ENCODE measurements at places on chromosomes 11 and 22.

- DNase-seq: peak; percentile 28
Measured at GRCh38 chr11:66277471-66278362, at the start of gene CNIH2. TSS of gene CNIH2 (plus strand) at chr11:66278175. CDS start at chr11:66278457, 282 bp downstream.

GRCh38 chr11:2940147-2940920, 11.1 kb upstream of the PHLDA2 start:
- DNase-seq: no peak

DNA sequence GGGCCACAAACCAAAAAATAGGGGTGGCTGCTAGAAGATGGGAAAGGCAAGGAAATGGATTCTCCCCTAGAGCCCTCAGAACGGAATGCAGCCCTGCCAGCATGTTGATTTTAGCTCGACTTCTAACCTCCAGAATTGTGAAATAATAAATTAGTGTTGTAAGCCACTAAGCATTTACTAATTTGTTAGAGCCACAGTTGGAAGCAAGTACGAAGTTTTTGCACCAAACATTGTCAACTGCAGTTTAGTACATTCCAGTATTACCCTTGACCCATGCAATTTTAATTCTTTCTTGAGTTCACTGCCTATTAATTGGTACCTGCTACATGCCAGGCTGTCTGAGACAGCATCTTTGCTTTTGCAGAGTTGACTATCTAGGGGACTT, 32.2 kb downstream of the PARVA start:
- no peak for DNase-seq

GRCh38 chr11:47332303-47332711, 20.2 kb downstream of the MYBPC3 start:
- DNase-seq: no peak

- no peak for DNase-seq
Measured at GRCh38 chr22:33255791-33256190, 197.6 kb upstream of the SYN3 start.

DNA sequence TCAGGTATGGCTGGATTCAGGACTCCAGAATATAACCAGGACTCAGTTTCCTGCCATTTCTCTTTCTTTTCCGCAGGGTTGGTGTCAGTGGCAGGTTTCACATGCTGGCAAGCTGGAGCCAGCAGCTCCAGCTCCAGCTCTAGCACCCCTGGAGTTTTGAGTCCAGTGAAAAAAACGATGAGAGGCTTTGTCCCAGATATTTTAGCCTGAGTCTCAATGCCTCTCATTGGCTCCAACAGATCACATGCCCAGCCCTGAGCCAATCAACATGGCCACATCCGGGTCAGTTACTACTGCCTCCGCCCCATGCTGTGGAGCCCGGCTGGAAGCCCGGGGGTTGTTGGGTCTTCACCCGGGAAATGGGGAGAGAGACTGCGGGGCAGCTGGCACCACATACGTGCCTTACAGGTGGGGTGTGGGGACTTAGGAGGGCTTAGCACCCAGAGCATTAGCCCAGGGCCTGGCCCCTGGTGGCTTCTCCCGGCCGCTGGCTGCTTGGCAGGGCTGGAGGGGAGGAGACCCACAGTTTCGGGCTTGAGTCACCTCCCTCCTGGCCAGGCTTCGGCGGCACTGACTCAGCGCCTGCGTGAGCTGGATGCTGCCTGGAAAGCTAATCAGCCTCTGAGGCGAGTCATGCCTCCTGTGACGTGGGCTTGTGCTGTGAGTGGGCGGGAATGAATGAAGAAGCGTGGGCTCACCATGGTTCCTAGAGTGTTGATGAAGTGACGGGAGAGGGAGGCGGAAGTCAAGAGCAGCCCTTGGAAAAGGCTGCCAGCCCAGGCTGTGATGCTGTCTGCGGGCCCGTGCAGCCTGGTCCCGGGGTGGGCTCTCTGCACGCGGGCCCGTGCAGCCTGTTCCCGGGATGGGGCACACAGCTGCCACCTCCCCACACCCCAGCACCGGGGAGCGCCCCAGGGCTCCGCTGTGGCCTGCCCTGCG, 15.3 kb upstream of the MRTFA start:
- DNase-seq: peak; percentile 85

DNA sequence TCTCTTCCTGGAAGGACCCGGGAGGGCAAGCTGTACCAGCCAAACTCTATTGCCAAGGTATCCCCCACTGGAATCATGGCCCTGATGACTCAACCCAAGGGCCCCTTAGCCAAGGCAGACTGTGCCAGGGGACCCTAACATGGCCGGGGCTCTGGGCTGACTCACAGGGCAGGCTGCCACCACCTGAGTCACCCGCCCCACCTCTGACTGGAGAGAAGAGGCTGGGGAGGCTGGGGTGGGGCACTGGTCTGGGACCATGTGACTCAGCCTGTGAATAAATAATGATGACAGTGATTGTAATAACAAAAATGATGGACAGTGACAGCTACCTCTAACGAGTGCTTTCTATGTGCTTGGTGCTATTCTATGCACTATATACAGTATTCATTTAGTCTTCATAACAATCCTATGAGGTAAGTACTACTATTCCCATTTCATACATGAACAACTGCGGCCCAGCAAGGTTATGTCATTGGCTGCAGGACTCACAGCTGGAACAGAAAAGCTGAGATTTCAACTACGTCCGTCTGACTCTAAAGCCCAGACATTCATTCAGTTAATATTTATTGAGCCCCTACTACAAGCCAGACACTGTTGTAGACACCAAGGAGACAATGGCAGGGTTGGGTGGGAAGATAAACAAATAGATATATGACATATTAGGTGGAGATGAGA, 84.2 kb downstream of the FBXO7 start:
- no peak for DNase-seq

DNA sequence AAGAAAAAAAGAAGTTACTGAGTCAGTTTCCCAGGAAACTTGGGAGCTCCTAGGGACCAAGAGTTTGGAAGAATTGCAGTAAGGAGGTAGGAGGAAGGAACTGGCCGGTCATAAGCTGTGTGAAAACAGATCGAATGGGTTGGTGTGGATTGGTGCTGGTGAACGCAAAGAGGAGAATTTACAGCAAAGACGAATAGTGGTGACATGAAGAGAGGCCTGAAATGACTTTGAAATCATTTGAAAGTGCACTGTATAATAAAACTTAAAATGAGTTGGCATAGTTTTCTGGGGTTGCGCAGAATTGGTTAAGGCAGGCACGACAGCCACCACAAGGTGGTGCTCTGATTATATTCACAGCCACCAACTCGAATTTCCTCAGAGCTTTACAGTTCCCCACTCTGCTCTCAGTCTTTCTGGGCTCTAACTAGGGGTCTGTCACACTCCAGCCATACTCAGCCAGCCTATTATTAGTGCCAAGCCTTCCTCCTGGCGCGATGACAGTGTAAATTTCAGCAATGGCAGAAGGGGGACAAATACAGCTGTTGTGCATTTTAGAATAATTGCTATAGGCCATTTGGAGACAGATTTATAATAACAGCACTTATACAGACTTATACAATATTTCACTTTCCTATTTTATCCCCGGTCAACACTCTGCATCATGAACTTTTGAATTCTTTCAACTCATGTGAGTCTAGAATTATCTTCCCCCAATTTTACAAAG, 8.3 kb upstream of the HTR3B start:
- DNase-seq: peak; percentile 63

DNA sequence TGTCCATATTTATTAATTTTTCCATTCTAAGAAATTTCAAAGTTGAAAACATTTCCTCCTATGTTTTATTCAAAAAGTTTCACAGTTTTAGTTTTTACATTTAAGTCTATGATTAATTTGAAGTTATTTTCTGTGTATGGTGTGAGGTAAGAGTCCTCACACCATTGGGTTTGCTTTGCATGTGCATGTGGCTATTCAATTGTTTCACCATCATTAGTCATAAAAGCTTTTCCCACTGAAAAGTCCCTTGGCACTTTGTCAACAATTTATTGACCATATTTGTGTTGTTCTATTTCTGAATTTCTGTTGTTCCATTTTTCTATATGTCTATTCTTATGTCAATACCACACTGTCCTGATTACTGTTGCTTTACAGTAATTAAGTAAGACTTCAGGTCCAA, 186.5 kb downstream of the KIF18A start:
- DNase-seq: no peak

- no peak for DNase-seq
Measured at GRCh38 chr11:120792306-120792705, 231.6 kb upstream of the TBCEL start.

DNA sequence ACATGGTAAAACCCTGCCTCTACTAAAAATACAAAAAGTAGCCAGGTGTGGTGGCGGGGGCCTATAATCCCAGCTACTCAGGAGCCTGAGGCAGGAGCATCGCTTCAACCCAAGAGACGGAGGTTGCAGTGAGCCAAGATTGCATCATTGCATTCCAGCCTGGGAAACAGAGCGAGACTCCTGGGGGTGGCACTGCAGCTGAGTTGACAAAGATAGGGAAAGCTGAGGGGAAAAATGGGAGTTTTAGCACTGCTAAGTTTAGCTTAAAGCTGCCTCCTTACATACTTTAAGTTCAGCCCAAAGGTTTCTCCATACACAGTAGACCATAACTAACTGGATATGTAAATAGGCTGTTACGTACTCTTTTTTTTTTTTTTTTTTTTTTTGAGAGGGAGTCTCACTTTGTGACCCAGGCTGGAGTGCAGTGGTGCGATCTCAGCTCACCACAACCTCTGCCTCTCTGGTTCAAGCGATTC, 9.0 kb upstream of the USP28 start:
- no peak for DNase-seq

DNA sequence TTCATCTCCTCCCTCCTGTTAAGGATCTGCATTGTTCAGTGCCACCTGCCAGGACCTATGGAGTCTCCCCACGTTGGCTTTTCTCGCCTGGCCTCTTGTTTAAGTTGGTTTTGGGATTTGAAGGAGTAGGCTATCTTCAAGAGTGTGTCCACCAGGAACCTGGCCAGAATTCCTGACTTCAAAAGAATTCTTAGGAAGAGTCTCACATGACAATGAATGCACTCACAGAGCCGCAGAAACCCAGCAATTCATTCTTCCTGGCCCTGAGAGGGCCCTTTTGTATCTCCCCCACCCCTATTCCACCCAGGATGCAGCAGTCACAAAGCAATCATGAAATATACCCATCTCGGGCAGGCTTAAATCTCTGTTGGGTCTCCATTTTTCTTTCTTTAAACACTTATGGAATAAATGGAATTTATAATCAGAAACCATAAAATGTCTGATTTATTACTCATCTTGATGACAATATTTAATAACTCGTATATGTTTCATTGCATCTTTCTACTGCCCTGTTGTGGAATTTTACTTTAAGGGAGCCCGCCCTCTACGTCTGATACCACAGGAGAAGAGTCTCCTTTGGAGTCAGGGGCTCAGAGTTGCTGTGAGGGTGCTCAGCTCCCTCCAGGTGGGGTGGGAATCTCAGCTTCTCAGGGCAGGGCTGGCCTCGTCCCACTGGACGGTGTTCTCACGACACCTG, 507.0 kb downstream of the NTM start:
- DNase-seq: no peak

GRCh38 chr11:73072935-73073481, 69.1 kb downstream of the FCHSD2 start:
- peak; percentile 24 for DNase-seq

- DNase-seq: no peak
Measured at GRCh38 chr11:69650832-69651344, 9.9 kb downstream of the CCND1 start.

GRCh38 chr11:67616431-67617242, 9.9 kb downstream of the NDUFV1 start:
- no peak for DNase-seq

DNA sequence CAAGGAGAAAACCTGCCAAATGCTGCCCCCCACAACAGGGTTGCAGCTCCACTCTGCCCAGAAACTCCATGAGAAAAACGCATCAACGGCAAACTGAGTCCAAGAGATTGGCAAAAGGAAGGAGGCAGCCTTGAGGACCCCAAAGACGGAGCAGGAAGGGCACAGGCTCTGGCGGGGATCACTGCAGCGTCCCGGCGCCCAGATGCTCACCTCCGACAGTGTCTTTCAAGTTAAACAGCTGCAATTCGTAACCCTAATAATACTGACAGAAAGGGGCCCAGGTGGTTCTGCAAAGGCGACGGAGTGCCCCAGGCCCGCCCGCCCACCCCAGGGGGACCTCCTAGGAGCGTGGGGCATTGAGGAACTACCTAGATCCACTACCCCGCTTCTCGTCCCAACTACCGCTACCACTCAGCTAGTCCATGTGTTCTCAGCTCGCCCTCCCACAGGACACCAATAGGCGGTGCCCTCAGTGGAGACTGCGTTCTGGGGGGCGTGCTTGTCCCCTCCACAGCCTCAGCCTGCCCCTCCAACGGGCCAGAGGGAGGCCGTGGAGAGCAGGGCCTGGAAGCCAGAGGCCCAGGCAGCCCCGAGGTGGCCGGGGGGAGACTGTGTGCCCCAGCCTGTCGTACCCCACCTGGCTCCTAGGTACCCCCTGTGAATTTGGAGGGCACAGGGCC, 127.4 kb downstream of the PHF21B start:
- no peak for DNase-seq

GRCh38 chr11:79404806-79405205, 36.0 kb downstream of the TENM4 start:
- DNase-seq: no peak

DNA sequence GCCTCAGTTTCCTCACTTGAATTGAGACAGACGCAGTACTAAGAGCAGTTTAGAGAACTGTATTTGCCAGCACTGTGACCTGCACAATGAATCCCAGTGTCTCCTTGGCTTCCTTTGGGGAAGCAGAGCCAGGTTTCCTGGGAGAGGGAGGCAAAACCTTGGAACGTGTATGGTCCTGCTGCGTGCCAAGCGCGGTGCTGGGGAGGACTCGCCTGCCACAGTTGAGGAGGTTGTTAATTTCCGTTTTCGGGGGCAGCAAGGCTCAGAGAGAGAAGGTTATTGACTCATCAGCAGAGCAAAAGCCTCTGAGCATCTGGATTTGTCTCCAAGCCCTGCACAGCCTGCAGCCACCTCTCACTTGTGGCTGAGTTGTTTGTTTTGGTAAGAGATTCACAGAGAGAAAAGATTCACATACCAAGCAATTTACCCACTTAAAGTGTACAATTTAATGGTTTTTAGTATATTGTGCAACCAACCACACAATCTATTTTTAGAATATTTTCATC, 10.8 kb downstream of the SYT12 start:
- DNase-seq: no peak

- no peak for DNase-seq
Measured at GRCh38 chr11:93287434-93287833, 43.1 kb upstream of the DEUP1 start.

GRCh38 chr11:4087551-4087950, 7.0 kb upstream of the RRM1 start:
- DNase-seq: no peak

- no peak for DNase-seq
Measured at GRCh38 chr11:76166314-76166713, 40.0 kb downstream of the WNT11 start.

GRCh38 chr22:37314315-37315074, 32.2 kb downstream of the CYTH4 start:
- no peak for DNase-seq

GRCh38 chr11:27718346-27718862, 18.1 kb upstream of the BDNF start:
- peak; percentile 74 for DNase-seq
